ENCODE measurements at places on chromosomes 11 and 22. TPM values are rescaled to one million over a fixed set of nuclear protein-coding genes. Genes with fewer than 3 reads are reported as not detected.

P2RY6 gene
- 6.7 TPM for polyA plus RNA-seq

DMC1 gene
- polyA plus RNA-seq: not detected

GRCh38 chr22:31271026-31271425 lies 21.3 kb downstream of the PIK3IP1 start:
- DNase-seq: no peak

DNA sequence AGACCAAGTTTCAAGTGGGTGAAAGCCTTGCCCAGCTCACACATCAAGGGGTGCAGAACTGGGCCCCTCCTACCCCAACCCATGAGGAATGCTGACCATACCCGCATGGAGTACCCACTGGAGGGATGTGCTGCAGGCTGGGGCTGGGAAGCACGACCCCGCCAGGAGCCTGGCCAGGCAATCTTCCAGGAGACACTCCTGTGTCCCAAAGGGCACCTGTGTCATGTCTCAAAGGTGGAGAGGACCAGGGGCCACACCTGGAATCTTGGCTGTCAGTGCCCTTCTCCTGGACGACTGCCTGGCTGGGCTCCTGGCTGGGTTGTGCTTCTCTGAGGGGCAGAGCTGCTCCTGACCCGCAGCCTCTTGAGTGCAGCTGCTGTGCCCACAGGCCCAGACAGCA lies 6.7 kb downstream of the ARAP1 start:
- DNase-seq: peak; percentile 32

DNA sequence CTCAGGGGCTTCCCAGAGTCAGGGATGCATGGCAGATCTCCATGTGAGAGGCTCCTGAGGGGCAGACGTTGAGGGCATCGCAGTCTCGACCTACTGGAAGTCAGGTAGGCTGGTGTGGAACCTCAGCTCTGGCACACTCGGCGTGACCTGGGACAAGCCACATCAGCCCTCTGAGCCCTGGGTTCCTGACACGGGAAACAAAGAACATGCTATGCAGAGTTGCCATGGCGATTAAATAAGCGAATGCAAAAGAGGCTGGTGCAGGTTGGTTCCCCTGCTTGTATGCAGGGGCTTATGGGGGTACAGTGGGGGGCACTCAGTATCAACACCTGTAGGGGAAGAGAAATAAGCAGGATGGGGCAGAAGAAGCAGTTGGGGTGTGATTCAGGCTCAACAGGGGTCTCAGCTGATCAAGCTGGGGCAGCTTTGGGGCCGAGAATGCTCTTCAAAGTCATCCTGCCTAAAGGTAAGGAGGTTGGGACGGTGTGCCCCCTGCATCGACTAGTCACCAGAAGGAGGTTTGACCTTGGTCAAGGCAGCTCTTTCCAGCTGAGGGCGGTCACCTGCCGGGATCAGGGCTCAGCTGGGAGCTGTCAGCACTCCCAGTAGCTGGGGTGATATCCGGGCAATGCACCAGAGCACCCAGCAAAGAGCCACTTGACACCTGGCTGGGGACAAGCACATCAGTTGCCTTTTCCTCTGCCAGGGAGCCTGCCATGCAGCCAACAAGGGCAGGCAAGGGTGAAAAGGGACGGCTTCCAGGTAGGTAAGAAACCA lies 442.7 kb downstream of the MIAT start:
- peak; percentile 25 for DNase-seq

- DNase-seq: no peak
Observed at GRCh38 chr22:21606775-21607174, 23.0 kb downstream of the YDJC start.

- no peak for DNase-seq
Observed at GRCh38 chr22:24483976-24484545, 11.1 kb upstream of the UPB1 start.

Data from kidney (tissue), 22 donors.